Activated CD4-positive, alpha-beta T cell treated with anti-CD3 and anti-CD28 coated beads for 48 hours (primary cell): ENCODE measurements at places on chromosomes 12 and 14.

- no peak for DNase-seq
Measured at GRCh38 chr12:4816744-4817525, 92.8 kb upstream of the KCNA1 start.

DNA sequence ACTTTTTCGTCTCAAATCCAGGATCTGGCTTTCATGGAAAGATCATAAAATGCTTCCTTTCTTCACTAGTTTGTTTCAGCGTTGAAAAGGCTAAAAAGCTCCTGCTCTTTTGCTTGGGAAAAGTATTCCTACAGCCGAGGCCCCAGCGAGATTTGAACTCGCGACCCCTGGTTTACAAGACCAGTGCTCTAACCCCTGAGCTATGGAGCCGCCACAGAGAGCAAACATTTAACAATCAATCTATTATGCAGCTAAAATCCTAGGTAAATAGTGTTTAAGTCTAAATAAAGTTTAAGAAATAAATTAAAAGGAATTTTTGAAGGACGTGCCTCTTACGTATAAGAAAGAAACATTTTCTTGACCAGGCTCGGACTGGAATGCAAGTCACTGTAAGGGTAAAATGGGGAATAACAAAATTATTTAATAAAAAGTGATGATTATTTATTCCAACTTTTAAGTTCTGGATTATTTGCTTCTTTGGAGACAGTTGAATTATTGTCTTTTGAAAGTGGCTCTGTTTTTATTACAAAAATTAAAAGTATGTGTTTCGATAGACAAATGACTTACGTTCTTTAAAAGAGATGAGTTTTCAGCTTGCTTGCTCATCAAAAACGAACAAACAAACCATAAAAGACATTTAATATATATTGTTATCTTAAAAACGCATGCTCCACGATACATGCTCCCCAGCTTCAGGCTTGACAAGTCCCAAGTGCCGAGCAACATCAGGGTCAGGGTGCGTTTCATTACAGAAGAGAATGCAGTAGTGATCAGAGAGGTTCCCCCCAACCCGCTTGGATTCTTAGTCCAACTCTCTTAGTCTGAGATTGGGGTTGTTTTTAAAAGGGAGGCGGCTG, 10.2 kb downstream of the OR6S1 start:
- DNase-seq = peak; percentile 74

DNA sequence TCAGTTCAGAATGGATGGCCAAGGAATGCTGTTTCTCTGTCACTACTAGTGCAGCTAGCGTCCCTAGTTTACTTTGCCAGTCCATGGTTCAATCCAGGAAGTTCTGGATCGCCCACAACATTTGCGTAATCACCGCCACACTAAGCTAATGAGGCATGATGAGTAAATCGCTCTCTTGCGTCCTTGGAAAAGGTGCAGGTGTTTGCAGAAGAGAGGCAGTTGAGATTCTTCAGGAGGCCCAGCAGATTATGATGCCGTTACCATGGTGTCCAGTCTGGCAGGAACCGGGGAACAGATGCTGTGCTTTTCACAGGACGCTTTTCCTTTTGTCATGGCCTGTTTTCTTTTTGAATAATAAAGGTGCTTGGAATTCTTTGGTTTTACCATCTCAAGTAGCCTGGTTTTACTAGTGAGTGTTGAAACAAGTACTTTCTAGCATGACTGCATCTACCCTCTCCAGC, 9.0 kb downstream of the TPH2 start:
- no peak for DNase-seq

- DNase-seq = no peak
Measured at GRCh38 chr12:117538926-117539325, 177.5 kb upstream of the NOS1 start.

- no peak for DNase-seq
Measured at GRCh38 chr14:74645244-74645643, 33.2 kb upstream of the LTBP2 start.

GRCh38 chr14:95524706-95525512, 8.5 kb upstream of the SYNE3 start:
- no peak for DNase-seq

DNA sequence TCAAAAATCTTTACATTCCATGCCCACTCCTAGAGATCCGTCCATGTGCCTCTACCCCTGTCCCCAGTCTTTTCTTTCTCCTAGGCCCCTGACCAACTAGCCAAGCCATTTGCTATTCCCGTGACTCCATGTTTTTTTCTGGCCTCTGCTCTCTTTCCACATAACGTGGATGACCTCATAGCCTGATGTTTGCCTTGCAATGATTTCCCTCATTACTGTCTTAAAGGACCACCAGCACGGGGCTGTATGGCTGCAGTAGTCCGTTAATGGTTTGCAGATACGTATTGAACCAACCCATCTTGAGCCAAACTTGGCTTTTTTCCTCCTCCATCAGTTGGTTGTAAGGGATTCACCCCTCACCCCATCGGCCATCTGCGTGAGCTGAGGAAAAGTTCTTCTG, 226.0 kb downstream of the PCNX1 start:
- DNase-seq = no peak

GRCh38 chr14:22333422-22334274, 255.4 kb downstream of the DAD1 start:
- no peak for DNase-seq

GRCh38 chr12:112514926-112515642, 96.3 kb downstream of the PTPN11 start:
- DNase-seq = no peak

DNA sequence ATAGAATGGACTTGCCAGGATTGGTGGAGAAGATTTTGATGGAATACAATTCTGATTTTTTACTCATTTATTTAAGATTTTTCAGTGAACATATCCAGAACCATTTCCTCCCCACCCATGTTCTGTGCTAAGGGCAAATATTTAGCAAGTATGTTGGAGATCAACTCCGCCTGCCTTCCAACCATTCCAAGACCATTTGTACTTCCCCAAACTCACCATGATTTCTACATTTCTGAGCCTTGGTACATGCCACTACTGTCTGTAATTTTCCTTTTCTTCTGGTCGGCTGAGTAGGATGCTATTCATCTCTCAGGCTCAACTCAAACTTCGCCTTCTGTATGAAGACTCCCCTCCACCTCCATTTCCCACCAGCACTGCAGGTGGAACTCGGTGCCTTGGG, 150.6 kb downstream of the NTF3 start:
- no peak for DNase-seq

DNA sequence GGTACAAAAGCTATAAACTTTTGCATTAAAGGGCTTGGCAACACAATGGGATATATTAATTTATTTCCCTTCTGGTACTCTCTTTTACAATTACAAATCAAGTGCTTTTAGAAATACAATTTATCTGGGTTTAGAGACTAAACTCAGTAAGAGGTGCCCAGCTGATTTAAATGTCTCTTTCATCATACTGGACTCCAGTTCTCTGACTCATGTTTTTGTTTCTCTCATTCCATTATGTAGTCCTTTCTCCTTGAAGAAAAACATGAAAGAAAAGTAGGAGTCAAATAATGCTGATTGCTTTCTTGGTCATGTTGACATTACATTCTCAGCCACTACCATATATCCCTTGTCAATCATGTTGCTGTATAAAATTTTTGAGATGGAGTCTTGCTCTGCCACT, 36.3 kb upstream of the CFL2 start:
- DNase-seq = no peak

DNA sequence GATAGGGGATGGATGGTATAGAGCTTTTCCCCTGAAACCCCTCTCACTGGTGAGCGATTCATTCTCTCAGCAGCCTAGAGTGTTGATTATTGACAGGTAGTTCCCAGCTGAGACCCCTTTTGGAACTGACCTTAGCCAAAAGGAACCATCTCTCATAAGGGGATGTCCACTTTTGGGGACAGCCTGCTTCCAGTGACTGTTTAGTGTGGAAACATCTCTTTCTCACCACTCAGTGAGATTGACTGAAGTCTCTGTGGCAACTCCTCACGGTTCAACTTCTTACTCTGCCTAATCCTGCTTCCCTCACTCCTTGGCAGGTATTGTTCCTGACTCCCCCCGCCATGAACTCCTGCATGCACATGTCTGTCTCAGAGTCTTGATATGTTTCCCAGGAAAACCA, 529.2 kb upstream of the ATP2B1 start:
- no peak for DNase-seq

- peak; percentile 92 for DNase-seq
Measured at GRCh38 chr14:54776361-54777001, 126.1 kb downstream of the GCH1 start.

DNA sequence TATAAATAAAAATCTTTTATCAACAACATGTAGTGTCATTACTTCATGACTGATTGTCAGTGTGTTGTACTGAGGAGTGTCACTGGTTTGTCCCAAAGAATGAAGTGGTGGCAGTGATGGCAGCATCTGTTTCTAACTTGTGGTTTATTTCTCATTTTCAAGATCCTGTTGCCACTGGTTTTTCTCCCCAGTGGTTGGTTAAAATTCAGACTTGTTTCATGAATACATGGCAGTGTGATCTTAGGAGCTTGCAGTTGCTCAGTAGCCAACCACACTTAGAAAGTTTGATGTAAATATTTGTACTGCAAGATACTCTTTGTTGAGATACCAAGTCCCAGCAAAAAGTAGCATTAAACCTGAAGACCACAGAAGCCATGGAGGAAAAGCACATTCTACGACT, 69.8 kb downstream of the PLEKHA5 start:
- DNase-seq = no peak
